Hair follicle dermal papilla cell (primary cell): ENCODE measurements at places on chromosomes 11 and 22. TPM values are rescaled to one million over a fixed set of nuclear protein-coding genes. Genes with fewer than 3 reads are reported as not detected.

Gene OR8G1
- not detected in 2 replicates for total RNA-seq

Gene TUB
- total RNA-seq: 14.7 and 17.8 TPM in 2 replicates

Gene SHANK3
- 0.85 and 1.9 TPM in 2 replicates for total RNA-seq

Gene NRXN2
- total RNA-seq: 107 and 111 TPM in 2 replicates

Gene OR5T2
- total RNA-seq: not detected in 2 replicates
